ENCODE measurements at places on chromosomes 3 and 15.

DNA sequence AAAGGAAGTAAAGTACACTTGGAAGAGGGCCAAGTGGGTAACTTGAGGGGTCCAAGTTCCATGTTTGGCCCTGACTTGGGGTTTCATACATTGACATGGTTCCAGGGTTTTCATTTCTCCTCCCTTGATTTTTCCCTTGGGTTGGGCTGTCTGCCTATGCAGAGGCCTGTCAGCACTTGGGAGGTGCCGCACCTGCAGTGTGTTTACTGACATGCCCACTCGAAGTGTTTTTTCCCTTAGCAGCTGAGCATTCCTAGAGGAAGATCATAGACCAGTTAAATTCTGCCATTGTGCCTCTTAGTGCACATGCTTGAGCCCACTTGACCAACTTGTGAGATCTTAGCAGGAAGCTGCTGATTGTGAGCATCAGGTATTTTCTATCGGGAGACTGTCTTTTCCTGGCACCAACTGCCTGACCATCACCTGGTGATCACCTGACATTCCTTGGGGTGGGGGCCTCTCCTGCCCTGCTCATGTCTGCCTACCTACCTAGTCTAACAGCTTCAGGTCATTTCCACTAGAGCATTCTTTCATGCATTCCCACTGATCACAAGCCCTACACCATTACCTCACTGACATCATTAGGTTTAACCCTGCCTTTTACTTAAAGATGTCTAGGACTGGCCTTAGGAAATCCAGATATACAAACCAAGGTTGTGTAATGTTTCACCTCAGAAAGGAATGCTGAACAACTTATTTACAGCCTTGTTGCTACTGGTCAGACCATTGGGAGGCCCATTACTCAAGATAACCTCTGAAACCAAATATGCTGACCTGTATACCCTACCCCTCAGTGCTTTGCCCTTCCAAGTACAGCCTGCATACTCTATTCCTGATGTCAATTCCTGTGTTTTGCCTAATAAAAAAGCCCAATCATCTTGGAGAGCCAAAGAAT, 68.3 kb downstream of the CD47 start:
- DNase-seq: no peak

- DNase-seq: no peak
These were observed 23.9 kb upstream of the ST3GAL6 start for GRCh38 chr3:98739266-98739665.

GRCh38 chr15:49688135-49688790, 67.4 kb downstream of the DTWD1 start:
- no peak for DNase-seq

DNA sequence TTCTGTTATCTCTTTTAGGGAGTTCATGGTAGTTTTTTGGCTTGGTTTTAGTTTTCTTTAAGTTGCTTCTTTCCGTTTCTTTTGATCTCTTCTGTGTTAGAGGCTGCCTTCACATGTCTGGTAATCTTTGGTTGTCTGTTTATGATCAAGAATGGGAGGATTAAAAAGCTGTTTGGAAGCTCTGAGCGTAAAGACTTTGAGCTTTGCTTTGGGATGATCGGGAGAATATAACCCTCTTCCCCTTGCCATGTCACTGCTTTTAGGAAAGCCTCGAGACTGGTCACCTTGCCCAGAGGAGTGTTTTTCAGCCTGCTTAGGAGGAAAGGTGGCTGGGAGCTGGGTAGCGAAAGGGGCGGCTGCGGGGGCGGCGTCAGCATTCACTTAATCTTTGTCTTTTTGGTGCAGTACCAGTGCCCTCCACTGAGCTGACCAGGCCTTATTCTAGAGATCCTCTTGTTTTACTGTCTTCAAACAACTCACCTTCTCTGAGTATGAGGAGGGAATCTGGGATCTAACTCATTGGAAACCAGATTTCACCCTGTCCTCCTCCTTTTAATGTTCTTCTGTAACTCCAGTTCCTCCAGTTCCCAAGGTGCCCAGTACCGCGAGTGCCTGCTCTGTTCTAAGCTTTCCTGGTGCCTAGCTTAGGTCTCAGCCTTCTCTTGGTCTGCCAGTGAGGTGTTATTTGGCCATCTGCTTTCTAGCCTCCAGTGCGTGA, 15.5 kb downstream of the TATDN2 start:
- DNase-seq: no peak

- DNase-seq: no peak
These were observed 4.2 kb downstream of the PLSCR1 start for GRCh38 chr3:146540236-146540635.

DNA sequence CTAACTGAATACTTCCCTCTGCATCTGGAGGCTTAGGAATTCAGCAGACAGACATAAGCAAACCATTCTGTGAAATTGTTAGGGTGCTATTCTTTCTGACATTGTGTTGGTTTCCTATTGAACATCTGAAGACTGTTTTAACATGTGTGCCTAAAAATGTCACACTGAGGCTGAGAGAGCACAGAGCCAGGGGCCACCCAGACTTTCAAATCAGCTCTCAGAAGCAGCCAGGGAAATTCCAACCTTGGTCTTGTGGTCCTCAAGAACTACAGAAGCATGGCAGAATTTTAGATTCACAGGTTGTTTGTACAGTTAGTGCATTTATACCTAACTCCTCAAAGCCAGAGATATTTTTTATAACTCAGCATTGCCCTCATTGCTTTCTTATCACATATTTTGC, 929.2 kb upstream of the CFAP20DC start:
- no peak for DNase-seq

DNA sequence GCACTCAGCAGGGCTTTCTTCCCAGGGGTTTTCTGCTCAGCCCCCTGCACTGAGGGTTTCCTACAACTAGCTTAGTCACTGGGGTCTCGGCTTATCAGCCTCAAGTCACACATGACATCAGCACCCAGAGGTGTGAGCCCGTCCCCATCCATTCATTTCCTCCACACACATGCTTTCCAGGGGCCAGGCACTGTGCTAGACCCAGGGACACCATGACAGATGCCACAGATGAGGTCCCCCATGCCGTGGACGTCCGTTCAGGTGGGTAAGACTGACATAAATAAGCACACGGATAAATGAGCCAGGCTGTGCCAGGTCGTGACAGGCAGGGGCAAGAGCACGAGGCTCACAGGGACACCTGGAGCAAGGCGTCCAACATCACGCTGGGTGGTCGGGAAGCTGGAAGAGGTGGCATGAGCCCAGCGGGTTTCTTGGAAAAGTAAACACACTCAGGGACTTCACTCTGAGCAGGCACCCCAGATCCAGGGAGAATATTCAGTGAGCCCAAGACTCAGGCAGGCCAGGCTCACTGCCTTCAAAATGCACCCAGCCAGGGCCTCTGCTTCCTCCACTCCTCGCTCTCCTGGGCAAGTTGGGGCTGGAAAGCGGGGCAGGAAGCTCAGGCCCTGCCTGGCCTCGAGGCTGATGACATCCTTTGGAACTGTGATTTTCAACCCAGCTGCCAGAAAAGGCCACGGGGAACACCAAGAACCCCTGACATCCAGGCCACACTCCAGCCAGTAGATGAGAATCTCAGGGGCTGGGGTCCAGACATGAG, 139.3 kb downstream of the CHSY1 start:
- DNase-seq: no peak

- no peak for DNase-seq
These were observed 2.1 kb downstream of the ABHD17C start for GRCh38 chr15:80697075-80697685.

DNA sequence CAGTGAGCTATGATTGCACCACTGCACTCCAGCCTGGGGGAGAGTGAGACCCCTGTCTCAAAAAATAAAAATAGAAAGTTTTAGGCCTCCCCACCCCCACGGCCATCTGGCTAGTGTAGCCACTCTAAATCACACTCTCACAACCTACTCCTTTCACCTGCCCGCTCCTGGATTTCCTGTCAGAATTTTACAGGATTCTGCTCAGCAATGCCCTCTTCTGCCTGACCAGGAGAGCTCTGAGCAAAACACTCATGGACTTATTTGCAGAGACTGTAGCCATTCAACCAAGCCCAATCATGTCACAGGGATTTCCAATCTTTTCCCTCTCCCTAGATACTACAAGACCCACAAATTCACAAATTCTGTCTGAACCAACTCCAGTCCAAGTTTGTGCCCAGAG, 242.6 kb upstream of the TPRG1 start:
- DNase-seq: no peak

- DNase-seq: no peak
These were observed 15.9 kb downstream of the ABTB1 start for GRCh38 chr3:127688416-127689265.

DNA sequence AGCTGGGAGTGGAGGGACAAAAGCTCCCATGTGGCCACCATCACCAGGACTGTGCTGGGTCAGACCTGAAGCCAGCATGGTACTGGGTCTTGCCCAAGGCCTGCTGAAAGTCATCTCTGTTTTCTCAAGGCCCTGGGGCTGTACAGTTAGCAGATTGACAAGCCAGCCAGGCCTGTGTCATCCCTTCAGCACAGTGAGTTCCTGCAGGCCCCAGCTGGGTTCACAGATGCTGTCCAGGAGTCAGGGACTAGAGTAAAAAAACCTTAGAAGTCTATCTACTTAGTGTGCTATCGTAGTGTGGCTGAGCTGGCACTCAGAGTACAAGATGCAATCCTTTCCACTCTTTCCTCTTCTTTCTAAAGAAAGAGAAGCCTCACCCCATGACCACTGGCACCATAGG, 246.0 kb upstream of the NAALADL2 start:
- DNase-seq: no peak

DNA sequence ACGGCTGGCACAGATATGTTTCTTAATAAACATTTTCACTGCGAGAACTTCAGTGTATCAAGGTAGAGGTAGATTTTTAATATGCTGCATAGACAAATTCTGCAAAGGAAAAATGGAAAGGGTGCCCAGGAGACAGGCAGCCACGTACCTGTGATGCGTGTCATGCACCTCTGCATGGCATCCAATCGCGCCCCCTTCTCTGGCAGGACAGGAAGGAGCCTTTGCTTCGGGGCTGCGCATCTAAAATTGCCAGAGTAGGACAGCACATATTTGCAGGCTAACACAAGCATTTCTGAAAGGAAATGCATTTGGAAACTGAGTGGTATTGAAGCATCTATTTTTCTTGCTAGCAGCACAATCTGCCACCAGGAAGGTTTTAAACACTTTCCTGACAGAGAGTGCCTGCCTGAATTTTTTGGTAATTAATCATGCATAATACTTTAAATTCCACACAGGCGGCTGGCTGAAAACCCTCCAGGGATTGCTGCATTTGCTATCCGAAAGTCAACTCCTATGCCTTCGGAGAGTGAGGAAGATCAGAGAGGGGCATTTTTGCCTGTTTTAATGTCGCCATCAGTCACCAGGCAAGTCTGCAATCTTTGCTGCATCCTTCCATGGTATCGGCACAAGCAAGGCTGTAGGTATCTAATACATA, 165.1 kb upstream of the ATP10A start:
- no peak for DNase-seq

GRCh38 chr3:13563911-13564310, 15.0 kb downstream of the FBLN2 start:
- no peak for DNase-seq

GRCh38 chr3:122929188-122930062, 98.1 kb downstream of the SEMA5B start:
- no peak for DNase-seq

- DNase-seq: peak; percentile 69
These were observed 17.7 kb downstream of the EEFSEC start for GRCh38 chr3:128170866-128171516.

- DNase-seq: peak; percentile 49
These were observed 583.8 kb downstream of the FOXP1 start for GRCh38 chr3:70999730-71000129.

DNA sequence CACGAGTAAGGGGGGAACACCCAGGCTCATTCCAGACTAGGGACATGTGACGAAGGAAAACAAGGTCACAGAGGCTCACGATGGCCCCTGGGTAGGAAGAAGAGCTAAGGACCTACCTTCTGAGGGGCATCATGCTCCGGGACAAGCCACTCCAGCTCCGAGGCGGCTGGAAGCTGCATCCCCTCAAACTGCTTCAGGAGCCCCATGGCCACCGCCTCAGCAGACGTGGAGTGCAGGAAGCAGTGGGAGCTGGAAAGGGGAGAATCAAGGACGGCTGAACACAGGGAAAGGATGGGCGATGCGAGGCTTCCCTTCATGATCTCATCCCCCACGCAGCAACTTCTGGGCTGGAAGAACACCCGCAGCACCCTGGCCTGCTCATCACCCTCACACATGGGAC, 53.5 kb downstream of the RUBCN start:
- no peak for DNase-seq

- DNase-seq: no peak
These were observed 979.1 kb downstream of the MCTP2 start for GRCh38 chr15:95210436-95210981.

DNA sequence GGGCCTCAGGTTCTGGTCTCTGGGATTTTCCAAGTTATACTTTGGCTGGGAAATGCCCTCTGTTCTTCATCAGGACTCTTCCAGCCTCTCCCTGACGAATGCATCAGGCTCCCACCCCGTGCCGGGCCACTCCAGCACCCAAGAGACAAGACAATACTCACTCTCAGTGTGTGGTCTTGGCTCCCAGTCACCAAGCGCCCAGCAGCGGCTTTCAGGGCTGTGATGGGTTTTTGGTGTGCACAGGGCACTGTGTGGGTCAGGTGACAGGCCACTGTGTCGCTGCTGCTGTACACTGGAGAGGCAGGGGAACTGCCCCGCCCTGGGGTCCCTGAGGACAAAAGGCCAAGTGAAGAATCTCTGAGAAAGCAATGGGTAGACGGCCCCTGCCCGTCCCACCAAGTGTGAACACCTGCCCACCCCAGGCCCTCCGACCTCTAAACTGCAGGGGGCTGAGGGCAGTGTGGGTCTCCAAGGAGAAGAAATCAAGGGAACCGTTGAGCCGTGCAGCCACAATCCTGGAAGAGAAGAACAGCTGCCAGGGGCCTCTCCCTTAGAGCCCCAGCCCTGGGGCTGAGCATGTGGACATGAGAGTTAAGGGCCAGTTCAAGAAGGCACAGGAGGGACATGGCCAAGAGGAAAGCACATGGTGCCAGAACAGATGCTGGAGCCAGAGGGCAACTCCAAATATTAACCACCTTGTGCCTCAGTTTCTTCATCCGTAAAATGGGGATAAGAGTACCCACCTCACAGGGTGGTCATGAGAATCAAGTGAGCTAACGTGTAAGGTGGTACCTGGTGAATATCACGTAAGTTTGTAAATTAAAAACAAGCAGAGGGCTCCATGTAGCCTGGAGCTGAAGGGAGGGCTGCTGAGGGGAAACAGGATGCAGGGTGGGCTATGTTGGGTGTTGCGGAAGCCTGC, 34.1 kb downstream of the PTPN23 start:
- DNase-seq: no peak

All from astrocyte of the cerebellum (primary cell).